ENCODE measurements at places on chromosomes 5 and 9.

DNA sequence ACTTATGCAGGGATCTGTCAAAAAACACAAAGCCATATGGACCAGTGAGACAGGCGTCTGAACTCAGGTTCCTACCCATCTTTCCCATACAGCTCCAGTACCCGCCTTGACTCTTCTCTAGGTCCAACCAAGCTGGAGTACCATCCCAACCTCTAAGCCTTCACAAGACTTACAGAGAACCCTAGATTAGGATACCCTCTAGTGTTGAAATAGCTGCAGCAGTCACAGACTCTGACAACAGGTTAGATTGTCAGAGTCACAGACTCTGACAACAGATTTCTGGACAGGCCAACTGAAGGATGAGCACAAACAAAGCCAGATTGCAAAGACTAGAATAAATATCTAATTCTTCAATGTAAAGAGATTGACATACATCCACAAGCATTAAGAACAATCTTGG lies 266.1 kb downstream of the GRIA1 start:
- no peak for DNase-seq

DNA sequence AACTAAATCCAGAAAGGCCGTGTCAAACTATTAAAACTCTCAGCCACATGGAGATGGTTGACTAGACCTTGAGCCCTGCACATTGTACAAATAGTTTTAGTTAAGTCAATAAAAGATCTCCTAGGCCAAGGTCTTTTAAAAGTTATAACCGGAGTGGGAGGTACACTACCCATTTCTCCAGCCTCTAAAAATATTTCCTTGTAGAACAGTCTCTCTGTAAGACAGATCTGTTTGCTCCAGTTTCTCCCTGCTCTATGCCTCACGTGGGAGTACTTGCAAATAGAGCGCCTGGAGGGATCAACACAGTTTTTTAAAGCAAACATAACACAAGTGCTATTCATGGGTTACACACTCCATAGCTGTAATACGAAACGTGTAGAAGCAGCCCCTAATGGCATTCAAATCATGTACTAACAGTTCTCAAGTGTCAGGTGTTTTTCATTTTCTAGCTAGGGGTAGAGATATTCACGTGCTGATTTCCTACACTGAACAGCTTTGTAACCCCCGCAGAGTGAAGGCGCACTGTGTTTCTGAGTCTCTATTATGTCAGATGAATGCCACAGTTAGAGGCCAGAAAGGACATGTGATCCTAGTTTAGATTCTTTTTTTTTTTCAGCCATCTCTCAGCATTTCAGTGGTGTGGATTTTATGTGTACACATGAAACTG lies 703.4 kb upstream of the GRAMD2B start:
- DNase-seq = no peak

- no peak for DNase-seq
Observed at GRCh38 chr5:17748941-17749340, 114.7 kb downstream of the TAF11L14 start.

- DNase-seq = no peak
Observed at GRCh38 chr5:131976414-131977211, 31.1 kb upstream of the MEIKIN start.

- no peak for DNase-seq
Observed at GRCh38 chr9:122155796-122156195, 3.8 kb downstream of the NDUFA8 start.

DNA sequence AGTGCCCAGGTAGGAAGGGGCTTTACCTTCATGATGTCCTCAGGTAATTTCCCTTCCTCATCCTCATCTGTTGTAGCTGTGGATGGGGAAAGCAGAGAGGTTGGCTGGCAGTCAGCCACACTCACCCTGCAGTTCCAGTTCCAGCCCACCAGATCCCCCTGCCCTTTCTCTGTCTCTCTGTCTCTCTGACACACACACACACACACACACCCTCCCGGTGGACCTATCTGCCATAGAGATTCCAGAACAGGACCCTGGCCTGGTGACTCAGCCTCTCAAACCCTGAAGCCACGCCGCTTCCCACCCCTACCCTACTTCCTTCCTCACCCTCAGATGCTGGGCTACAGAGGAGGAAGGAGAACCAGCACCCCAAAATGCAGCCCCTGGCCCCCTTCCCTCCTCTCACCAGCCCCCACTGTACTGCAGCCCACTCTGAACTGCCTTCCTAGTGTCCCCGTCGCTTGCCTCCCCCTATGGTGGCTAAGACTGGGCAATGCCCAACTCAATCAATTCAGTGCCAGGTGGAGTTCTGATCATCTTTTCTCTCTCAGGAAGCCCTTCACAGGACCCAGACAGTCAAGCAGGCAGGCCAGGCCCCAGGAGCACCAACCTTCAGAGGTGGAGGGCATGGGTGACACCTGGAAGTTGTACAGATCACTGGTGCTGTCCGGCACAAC lies 4.8 kb downstream of the IRF1 start:
- no peak for DNase-seq

DNA sequence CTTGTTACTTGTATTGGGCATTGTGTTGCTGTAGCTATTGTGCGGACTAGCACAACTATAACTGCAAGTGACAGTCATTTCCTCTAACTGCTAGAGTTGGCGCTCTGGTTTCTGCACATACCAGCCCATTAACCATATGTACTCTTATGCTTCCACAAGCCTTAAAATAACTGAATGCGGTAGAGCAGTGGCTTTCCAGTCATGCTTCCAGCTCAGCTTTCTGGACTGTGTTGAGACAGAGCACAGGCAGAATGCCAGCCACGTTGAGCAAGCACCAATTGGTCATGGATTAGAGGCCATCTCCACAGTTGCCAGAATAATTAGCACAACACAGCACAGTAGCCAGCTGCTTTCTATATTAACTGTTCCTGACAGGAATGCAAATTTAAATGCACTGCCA lies 12.2 kb downstream of the INVS start:
- no peak for DNase-seq

DNA sequence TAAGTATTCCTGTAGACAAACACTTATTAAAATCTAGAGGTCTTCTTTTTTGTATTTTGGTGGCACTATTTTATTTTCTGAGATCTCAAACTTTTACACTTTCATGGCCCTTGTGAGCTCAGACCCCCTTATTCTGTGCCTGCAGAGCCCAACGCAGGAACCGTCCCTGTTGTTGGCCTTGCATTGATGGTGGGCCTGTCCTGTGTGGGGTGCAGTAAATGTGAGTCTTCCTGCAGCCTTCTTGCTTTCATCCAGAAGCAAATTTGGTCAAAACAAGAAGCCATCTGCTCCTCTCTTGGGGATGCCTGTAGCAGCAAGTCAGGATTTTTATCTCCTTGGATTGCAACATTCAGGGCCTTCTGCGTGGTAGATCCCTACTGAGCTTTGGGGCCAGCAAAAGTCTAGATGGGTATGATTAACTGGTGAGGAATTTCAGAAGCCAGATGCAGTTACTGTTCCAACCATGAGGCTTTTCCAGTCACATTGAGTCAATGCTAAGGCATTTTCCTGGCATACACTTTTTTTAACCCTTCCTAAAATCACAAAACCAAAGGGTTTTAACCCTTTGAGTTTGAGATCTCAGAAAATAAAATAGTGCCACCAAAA lies 31.7 kb downstream of the BASP1 start:
- DNase-seq = no peak

- DNase-seq = no peak
Observed at GRCh38 chr5:145465474-145466263, 369.5 kb downstream of the PRELID2 start.

GRCh38 chr5:40220260-40220659 lies 459.5 kb upstream of the PTGER4 start:
- DNase-seq = no peak

GRCh38 chr9:104795857-104796256 lies 31.9 kb downstream of the NIPSNAP3B start:
- no peak for DNase-seq

DNA sequence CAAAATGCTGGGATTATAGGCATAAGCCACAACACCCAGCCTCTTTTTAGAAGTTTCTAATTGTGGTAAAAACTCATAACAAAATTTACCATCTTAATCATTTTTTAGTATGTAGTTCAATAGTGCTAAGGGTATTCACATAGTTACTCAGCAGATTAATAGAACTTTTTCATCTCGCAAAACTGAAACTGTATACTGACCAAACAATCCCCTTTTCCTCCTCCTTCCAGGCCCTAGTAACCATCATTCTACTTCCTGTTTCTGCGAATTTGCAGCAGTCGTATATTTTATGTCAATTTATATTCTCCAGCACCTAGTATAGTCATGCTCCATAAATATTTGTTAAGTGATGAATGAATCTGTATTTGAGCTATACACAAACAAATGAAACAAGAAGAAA lies 86.3 kb upstream of the ERBIN start:
- no peak for DNase-seq
